Globus pallidus (tissue), 1 donor: ENCODE measurements at places on chromosomes 4 and X.

GRCh38 chrX:13212191-13212651 lies 107.6 kb downstream of the ATXN3L start:
- no peak for DNase-seq

DNA sequence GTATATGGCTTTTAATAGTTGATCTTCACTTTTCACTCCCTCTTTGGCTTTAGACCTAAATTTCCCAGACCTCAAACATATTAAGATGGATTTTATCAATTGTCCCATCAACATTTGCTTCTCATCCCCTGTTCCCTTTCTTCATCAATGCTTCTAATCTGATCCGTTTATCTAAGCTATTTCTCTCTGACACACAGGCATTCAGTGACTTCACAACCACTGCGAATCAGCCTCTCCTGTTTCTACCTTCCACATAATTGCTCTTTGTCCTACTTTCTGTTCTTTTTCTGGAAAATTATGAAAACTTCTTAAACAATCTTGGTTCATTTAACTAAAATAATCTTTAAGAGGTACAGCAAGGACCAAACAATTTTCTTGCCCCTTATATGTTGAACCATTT lies 115.2 kb downstream of the GLRA3 start:
- DNase-seq, result no peak

- no peak for DNase-seq
These were observed 1320.1 kb downstream of the RPA4 start for GRCh38 chrX:98203800-98204199.

GRCh38 chrX:105608745-105609144 lies 213.6 kb upstream of the NRK start:
- no peak for DNase-seq

DNA sequence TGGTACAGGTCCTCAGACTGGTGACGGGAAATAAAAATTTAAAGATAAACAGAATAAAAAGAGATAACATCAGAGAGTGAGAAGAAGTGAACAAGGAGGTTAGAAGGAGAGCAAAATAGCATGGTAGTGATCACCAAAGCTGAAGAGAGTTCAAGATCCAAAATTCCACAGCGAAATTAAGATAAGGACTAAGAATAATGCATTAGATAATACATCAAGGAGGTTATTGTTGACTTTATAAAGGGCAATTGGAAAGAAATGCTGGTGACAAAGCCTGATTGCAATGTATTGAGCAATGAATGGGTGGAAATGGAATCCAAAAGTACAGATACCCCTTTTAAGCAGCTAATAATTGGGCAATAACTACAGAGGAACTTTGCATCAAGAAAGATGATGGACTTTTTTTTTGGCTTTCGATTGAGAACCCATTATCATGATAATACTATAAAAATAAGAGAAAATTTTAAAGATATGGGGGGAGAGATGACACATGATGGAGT lies 101.6 kb upstream of the MAP9 start:
- DNase-seq, result no peak

DNA sequence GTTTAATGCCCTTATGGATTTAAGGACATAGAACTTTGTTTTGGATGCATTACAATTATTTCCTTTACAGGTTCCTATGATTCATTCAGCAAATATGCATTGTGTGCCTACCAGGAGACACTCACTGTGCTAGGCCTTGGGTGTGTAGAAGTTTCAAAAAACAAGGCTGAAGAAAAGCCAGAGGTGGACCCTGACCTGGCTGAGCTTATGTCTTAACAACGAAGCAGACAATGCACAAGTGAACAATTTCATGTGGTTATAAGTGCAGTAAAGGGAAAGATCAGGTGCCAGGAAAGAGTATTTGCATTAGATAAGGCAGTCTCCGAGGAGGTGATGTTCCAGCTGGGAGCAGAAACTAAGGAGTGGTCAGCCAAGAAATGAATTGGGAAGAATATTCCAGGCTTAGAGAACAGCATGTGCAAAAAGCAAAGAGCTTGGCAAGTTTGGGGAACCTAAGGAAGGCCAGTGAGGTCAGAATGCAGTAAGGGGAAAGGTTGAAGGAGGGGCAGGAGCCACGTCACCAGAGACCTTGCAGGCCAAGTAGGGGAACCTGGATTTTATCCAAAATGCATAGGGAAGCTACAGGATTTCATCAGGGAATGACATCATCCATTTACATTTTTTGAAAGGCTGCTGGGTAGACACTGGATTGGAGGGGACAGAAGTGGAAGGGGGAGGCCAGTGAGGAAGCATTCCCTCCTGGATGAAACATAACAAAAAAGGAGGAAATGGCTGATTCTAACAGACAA lies 193.6 kb downstream of the SOWAHB start:
- DNase-seq, result no peak

DNA sequence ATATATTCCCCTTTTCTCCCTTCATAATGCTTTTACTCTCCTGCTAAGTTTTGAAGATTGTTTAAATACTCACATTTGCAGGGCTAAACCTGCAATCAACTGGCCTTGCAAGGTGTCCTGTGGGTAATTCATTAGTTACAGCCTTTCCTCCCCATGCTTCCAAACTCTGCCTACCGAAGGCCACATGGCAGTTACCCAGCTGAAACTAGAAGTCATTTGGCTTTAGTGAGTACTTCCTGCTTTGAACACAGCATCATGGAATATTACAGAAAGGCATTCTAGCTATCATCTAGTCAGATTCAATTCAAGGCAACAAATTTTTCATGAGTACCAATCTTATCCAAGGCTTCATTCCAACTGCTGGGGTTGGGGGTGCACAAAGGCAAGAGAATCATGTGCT lies 55.6 kb downstream of the SRPX start:
- DNase-seq, result no peak

GRCh38 chr4:69818060-69818639 lies 41.8 kb downstream of the SULT1E1 start:
- no peak for DNase-seq

- DNase-seq, result no peak
These were observed 349.7 kb downstream of the NR3C2 start for GRCh38 chr4:148092316-148093014.

GRCh38 chr4:186554914-186555827 lies at the start of gene MTNR1A:
Gene MTNR1A (minus strand): TSS chr4:186555567. CDS start chr4:186555365, 202 bp downstream.
- DNase-seq, result no peak

GRCh38 chr4:53502094-53502493 lies 89.2 kb downstream of the LNX1 start:
- DNase-seq, result no peak

GRCh38 chrX:151703487-151703886 lies 8.2 kb downstream of the PRRG3 start:
- DNase-seq, result no peak

DNA sequence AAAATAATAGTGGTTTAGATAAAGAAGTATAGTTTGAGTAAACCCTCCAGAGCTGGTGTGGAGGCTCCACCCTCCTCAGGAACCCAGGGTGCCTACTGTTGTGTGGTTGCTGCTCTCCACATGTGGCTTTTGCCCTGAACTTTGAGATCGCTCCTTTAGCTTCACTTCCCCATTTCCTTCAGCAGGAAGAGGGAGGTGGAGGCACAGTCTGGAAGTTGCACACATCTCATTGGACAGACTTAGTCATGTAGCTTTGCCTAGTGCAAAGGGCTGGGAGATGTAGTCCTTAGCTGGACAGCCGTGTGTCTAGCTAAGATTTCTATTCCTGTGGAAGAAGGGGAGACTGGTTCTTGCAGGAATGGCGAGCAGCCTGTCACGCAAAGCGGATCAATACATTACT lies 37.9 kb downstream of the RGS12 start:
- DNase-seq, result no peak

DNA sequence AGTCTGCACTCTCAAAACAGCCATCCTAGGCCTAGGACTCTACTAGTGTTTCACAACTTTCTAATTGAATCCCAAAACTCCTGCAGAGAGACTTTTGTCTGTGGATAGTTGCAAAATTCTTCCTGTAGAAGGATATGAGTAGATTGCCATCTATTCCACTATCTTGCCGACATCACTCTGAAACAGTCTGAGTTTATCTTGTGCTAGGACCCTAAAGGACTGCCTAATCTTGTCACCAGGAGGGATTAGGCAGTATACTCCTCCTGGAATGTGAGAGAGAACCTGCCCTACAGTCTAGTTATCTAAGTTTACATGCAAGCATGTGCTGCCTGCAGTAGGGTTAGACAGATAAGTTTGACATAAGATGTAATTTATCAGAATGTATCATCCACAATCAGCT lies 1646.6 kb upstream of the PCDH7 start:
- no peak for DNase-seq

GRCh38 chr4:145865274-145865941 lies 73.2 kb downstream of the ZNF827 start:
- DNase-seq, result no peak

- no peak for DNase-seq
These were observed 146.1 kb downstream of the DCTD start for GRCh38 chr4:182770996-182771514.

GRCh38 chrX:1545776-1546408 lies 8.9 kb upstream of the P2RY8 start:
- no peak for DNase-seq

DNA sequence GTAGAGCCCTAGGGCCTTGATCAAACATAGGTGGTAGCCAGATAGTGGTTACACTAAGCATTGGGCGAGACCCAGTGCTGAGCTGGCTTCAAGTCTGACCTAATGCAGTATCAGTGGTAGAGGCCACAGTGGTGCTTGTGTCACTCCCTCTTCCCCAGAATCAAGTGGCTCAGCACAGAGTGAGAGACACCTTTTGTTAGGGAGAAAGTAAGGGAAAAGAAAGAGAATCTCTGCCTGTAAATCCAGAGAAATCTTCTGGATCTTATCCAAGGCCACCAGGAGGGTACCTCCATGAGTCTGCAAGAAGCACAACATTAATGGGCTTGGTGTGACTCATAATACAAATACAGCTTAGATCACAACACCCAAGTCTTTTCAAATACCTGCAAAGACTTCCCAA lies 117.7 kb upstream of the SLC6A14 start:
- DNase-seq, result no peak

- peak; percentile 9 for DNase-seq
These were observed at the start of gene NHS for GRCh38 chrX:17374619-17375366. Gene NHS (plus strand): TSS chrX:17375200. CDS start chrX:17375758, 558 bp downstream.

GRCh38 chrX:17403189-17403691 lies 28.2 kb downstream of the NHS start:
- no peak for DNase-seq

GRCh38 chr4:83112231-83112630 lies 2.3 kb downstream of the PLAC8 start:
- DNase-seq, result no peak

DNA sequence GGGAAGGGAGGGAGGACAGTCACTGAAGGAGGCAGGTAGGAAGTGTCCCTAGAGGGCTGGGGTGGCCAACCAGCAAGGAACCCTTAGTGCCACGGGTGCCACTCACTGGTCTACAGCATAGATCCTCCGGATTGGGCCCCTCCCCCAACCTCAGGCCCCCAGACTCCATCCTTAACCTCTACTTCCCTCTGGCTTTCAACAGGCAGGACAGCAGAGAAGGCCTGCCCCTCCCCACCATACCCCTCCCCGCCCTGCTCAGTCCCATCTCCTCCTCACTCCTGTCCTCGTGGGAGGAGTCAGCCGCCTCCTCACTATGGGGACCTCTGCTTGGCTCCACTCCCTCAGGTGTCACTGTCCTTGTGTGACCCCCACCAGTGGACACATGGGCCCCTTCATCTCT lies 77.7 kb upstream of the PSAPL1 start:
- DNase-seq, result no peak

GRCh38 chr4:16227462-16227868 lies 1.2 kb upstream of the TAPT1 start:
- peak; percentile 54 for DNase-seq

GRCh38 chr4:31877429-31877828 lies 1157.3 kb downstream of the PCDH7 start:
- DNase-seq, result no peak

DNA sequence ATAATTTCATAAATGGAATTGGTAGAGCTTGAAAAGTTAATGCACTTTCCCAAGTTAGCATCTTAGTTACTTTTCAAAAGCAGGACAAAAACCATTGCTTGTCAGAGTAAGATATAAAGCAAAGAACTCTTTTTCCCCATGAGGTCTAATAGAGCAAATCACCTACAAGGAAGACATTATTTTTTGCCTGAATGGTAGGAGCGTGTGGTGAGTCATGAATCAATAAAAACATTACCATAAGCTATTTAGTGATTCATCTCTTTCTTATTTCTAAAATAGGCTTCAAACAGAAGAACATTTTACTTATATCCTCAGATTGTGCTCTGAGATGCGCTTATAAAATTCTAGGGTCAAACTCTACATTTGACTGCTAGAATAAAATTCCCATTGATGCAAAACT lies 109.4 kb upstream of the GPRIN3 start:
- DNase-seq, result no peak

- DNase-seq, result no peak
These were observed 20.7 kb upstream of the IL13RA1 start for GRCh38 chrX:118706681-118707080.

DNA sequence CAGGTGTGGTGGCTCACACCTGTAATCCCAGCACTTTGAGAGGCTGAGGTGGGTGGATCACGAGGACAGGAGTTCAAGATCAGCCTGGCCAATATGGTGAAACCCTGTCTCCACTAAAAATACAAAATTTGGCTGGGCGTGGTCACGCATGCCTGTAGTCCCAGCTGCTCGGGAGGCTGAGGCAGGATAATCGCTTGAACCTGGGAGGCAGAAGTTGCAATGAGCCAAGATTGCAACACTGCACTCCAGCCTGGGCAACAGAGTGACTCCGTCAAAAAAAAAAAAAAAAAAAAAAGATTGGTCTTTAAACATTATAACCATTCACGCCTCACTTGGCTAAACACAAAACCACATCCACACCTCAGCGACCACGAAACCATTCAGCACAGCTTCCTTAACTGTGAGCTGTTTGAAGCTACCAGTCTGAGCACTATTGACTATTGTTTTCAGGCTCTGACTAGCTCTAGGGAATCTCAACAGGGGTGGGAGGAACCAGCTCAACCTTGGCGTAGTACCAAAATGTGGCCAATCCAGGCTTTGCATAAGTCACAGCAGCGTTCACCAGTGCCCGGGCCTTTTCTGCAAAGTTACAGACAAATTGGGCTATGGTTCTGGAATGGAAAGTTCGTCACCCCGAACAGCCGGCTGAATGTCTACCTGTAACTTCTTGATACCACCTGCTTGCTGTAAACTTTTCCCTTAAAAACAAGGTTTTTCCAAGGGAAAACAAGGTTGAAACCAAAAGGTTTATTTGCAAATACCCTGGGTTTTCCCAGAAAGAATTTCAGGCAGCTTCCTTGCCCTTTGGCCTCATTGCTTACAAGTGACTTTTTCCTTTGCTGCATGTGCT lies 73.6 kb upstream of the DHX15 start:
- peak; percentile 95 for DNase-seq
